ENCODE measurements at places on chromosomes 3 and 15. TPM values are rescaled to one million over a fixed set of nuclear protein-coding genes. Genes with fewer than 3 reads are reported as not detected.

The EIF5A2 gene
- total RNA-seq, result 22.4 TPM

The FSTL1 gene
- total RNA-seq, result 1,906 TPM

The SAXO2 gene
- total RNA-seq, result 0.30 TPM

The GATA2 gene
- total RNA-seq, result 2.3 TPM

The SCAANT1 gene
- not detected for total RNA-seq
